Sigmoid colon (tissue), 7 donors: ENCODE measurements at places on chromosomes 6 and 20.

DNA sequence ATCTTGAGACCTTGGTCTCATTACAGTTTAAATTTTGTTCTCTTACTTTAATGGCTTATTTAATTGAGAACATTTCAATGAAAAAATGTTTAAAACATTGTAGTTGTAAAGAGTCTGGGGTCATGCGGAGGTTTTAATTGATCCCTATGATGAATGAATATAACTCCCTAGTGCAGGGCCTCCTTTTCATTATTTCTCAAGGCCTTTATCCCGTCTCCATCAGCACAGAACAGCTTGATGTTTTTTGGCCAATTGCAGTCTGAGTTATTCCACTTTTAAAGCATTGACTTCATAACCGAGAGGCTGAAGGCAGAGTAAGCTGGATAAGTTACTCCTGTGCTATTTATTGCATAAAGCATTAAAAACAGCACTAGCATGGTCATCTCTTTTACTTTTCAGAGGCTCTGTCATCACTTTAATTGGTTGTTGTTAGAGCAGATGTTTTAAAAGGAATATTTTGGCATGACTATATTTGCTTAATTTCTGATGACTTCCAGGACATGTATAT lies 83.4 kb downstream of the DTD1 start:
- DNase-seq = no peak
- H3K27ac ChIP-seq = peak overlapping the region; percentile 69
- no peaks in the 10 kb centered on the region for H3K27me3 ChIP-seq

GRCh38 chr6:53178837-53179432 lies 30.3 kb upstream of the GCM1 start:
- no peaks in the 10 kb centered on the region for H3K4me1 ChIP-seq
- no peaks in the 10 kb centered on the region for H3K36me3 ChIP-seq
- H3K27ac ChIP-seq = no peak overlapping the region
- DNase-seq = no peak
- no peaks in the 10 kb centered on the region for H3K27me3 ChIP-seq

DNA sequence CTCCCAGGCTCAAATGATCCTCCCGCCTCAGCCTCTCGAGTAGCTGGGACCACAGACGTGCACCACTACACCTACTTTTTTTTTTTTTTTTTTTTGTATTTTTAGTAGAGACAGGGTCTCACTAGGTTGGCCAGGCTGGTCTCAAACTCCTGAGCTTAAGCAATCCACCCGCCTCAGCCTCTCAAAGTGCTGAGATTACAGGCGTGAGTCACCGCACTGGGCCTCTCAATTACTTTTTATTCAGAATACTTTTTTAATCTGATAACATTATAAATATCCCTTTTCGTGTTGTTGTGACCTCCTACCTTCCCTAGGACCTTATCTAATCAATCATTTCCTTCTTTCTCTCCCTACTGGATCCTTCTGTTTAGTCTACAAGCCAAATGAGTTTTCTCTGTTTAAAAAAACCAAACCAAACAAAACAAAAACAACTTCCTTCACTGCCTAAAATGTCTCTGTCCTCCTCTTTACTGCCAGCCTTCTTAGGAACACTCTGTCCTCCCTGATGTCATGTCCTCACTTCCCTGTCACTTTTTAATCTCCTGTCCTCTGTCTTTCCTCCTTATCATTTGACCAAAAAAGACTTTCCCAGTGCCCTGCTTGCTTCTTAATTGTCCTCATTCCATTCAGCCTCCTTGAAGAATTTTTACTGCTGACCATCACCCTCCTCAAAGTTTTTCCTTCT lies 85.0 kb downstream of the CAP2 start:
- peaks cover 54% of the 10 kb centered on the region for H3K4me1 ChIP-seq
- H3K4me3 ChIP-seq = no peak overlapping the region
- H3K27ac ChIP-seq = peak overlapping the region; percentile 84
- DNase-seq = no peak

DNA sequence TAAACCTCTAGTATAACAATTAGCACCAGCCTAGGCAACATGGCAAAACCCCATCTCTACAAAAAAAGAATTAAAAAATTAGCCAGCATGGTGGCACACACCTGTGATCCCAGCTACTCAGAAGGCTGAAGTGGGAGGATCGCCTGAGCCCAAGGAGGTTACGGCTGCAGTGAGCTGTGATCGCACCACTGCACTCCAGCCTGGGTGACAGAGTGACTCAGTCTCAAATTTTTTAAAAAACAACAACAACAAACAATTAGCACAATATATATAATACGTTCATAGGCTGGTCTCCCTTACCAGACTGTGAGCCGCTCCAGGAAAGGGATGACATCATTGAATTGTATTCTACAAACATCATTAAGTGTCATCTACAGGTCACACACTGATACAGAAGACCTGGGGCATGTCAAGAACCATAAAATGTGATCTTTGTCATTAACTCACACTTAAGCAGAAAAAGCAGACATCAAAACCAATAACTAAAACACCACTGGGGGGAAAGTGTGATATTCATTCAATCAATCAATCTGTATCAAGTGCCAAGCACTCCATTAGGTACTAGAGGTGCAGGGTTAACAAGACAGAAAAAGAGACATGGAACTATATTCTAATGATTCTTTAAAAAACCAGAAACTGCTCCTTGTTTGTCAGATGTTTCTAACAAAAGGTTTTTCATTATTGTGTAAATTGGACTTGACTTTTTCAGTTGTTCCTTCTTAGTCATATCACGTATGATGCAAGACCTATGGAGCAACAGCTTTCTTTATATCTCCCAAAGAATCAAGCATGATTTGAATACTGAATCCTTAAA lies 17.8 kb downstream of the MAP3K5 start:
- H3K36me3 ChIP-seq = no peaks in the 10 kb centered on the region
- H3K4me1 ChIP-seq = peaks cover 8% of the 10 kb centered on the region
- H3K27me3 ChIP-seq = no peaks in the 10 kb centered on the region
- no peak overlapping the region for H3K27ac ChIP-seq
- no peak overlapping the region for H3K4me3 ChIP-seq
- no peak for DNase-seq

DNA sequence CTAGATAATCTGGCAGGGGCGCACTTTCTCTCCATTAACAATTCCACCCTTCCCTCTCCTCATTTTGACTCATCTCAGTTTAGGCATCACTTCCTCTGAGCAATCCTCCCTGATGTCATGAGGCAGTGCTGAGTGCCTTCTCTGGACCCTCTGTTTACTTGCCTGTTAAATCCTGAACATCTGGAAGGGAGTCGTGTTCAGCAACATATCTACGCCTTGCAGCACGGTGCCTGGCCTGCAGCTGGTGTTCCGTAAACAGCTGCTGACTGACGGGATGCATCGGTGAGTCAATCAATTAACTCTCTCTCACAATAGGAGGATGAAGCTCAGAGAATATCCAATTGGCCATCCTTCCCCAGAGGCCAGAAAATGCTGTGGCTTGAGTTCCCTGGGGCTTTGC lies 613.5 kb downstream of the PTPRT start:
- no peak overlapping the region for H3K27ac ChIP-seq
- no peaks in the 10 kb centered on the region for H3K36me3 ChIP-seq
- H3K4me3 ChIP-seq = no peak overlapping the region
- no peaks in the 10 kb centered on the region for H3K27me3 ChIP-seq
- no peak for DNase-seq
- no peaks in the 10 kb centered on the region for H3K4me1 ChIP-seq

DNA sequence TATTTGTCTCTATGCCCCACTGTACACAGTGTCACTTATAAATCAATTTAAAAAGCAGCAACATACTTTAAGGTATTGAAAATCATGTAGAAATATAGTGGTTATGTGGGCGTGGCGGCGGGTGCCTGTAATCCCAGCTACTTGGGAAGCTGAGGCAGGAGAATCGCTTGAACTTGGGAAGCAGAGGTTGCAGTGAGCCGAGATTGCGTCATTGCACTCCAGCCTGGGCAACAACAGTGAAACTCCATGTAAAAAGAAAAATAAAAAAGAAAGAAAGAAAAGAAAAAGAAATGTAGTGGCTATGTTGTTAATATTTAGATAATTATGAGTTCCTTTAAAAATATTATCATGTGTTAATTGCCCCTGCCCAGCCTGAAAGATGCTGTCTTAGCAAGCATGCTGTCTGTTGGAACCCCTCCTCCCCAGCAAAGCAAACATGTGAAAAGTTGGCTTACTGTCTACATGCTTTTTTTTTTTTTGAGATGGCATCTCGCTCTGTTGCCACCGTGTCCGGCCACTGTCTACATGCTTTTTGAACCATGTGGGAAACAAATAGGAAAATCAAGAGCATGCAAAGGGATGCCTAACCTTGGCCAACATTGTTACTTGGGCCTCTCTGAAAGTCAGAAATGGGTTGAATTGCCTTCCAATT lies 151.4 kb upstream of the TSHZ2 start:
- H3K27ac ChIP-seq = no peak overlapping the region
- no peak for DNase-seq
- H3K4me3 ChIP-seq = no peak overlapping the region
- H3K36me3 ChIP-seq = no peaks in the 10 kb centered on the region
- H3K27me3 ChIP-seq = no peaks in the 10 kb centered on the region
- H3K4me1 ChIP-seq = no peaks in the 10 kb centered on the region

GRCh38 chr20:53828682-53829254 lies 235.1 kb upstream of the ZNF217 start:
- no peaks in the 10 kb centered on the region for H3K27me3 ChIP-seq
- H3K4me1 ChIP-seq = no peaks in the 10 kb centered on the region
- peak overlapping the region; percentile 82 for H3K27ac ChIP-seq
- H3K4me3 ChIP-seq = peak overlapping the region; percentile 18
- peak; percentile 69 for DNase-seq

DNA sequence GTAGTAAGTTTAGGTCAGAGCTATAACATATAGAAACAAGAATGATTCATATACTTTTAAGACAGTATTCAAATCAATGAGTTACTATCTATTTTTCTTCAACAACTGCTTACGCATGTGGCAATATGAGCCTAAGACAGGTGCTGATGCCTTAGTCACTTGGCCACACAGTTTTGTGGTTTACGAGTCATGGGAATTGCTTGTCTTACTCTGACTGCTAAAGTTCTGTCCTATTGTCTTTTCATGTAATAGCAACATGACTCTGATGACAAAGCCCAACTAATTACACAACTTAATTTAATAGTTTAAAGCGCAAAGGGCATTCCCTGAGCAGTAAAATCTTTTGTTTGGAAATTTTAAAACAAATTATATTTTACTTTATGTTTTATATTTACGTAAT lies 159.3 kb upstream of the CENPW start:
- H3K36me3 ChIP-seq = no peaks in the 10 kb centered on the region
- no peak overlapping the region for H3K4me3 ChIP-seq
- no peak for DNase-seq
- H3K27me3 ChIP-seq = no peaks in the 10 kb centered on the region
- no peaks in the 10 kb centered on the region for H3K4me1 ChIP-seq

- H3K27me3 ChIP-seq = no peaks in the 10 kb centered on the region
- no peaks in the 10 kb centered on the region for H3K36me3 ChIP-seq
- no peaks in the 10 kb centered on the region for H3K4me1 ChIP-seq
- H3K27ac ChIP-seq = no peak overlapping the region
- H3K4me3 ChIP-seq = no peak overlapping the region
Measured at GRCh38 chr6:123515715-123516114, 121.0 kb downstream of the TRDN start.

DNA sequence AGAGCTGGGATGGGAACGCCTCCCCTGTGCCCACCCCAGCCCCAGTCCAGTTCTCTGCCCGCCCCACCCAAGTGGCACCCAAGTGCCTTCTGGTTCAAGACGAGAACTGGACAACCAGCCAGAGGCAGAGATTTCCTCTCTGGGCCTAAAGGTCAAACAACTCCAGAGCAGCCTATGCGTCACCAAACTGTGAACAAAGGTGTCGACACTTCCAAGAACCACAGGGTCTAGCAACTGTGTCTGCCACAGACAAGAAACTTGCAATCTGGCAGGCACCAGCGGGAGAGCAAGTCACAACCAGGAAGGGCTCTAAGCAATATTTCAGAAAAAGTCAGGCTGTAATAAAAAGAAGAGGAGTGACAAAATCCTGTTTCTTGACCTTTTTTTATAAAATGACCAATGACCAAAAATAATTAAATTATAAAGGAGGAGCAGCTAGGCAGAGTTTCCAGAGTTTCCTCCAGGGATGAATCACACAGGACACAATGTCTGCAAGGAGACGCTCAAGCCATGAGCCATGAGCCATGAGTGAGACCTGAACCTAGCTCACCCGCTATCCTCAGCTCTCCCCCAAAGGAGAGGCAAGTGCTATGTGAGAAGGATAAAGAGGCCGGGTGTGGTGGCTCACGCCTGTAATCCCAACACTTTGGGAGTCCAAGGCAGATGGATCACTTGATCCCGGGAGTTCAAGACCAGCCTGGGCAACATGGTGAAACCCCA lies 11.1 kb downstream of the EDEM2 start:
- no peak overlapping the region for H3K27ac ChIP-seq
- H3K36me3 ChIP-seq = peaks cover under 1% of the 10 kb centered on the region
- H3K27me3 ChIP-seq = no peaks in the 10 kb centered on the region
- H3K4me3 ChIP-seq = no peak overlapping the region
- no peak for DNase-seq

DNA sequence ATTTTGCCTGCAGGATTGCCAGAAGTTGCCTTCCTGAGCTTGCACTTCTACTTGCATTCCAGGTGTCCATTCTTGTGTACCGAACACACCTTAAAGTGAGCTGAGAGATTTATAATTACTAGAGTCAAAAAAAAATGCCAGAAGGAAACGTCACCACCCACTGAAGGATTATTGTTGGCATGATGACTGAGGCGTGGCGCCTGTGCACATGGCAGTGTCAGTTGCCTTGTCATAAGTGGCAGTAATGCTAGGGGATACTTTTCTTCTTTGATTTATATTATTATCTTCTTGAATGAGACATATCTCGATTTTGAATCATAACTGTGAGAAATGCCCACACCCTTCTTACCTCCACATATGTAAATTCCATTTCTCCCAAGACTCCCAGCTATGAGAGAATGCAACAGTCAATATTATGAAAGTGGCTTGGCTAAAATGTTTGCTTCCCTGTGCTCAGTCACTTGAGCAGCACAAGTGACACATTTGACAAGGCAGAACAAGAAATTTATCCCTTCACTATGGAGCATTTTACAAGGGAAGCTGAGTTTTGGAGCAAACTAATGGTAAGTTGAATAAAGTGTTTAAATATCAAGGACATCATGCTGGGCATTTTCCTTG lies 149.5 kb upstream of the SASH1 start:
- no peak overlapping the region for H3K4me3 ChIP-seq
- H3K27me3 ChIP-seq = no peaks in the 10 kb centered on the region
- H3K27ac ChIP-seq = no peak overlapping the region
- peaks cover 9% of the 10 kb centered on the region for H3K4me1 ChIP-seq
